ENCODE measurements at places on chromosomes 5 and 9.

DNA sequence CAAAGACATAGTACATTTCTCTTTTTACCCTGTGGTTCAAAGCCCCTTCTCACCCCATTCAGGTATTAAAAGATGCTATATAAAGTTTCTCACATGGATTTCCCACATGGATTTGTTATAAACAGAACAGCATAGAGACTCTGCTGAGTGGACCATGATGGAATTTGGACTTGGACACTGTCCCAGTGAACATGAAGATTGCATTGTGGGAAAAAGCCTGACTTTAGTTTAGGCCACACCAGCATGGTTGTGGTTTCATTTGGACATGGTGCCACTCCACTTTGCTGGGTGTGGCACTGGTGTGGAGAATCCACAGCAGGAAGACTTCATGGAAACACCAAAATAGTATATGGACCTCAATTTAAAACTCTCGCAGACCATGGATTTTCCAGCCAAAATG is 124.6 kb downstream of the ARHGAP26 start:
- DNase-seq = no peak

DNA sequence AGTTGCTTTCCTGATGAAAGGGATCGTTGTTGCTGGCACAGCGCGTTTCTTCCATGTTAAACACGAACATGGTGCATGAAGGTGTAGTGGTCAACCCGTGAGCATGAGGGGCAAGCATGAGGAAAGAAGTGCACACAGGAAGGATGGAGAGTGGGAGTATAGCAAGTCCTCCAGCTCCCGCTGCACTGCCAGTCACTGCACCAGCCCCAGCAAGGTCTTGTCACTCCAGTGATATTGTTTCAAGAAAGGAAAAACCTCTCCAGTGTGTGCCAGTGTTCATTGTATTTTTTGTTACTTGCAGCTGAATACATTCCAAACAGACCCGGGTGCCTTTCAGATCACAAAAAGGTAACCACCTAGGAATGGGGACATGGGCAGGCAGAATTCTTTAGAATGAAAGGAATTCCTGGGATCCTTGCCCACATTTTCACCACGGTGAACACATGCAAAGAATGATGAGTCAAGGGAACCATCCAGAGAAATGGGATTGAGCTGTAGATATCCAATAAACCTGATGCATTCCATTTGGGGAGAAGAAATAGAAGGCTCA is 186.3 kb downstream of the AOPEP start:
- DNase-seq = no peak

DNA sequence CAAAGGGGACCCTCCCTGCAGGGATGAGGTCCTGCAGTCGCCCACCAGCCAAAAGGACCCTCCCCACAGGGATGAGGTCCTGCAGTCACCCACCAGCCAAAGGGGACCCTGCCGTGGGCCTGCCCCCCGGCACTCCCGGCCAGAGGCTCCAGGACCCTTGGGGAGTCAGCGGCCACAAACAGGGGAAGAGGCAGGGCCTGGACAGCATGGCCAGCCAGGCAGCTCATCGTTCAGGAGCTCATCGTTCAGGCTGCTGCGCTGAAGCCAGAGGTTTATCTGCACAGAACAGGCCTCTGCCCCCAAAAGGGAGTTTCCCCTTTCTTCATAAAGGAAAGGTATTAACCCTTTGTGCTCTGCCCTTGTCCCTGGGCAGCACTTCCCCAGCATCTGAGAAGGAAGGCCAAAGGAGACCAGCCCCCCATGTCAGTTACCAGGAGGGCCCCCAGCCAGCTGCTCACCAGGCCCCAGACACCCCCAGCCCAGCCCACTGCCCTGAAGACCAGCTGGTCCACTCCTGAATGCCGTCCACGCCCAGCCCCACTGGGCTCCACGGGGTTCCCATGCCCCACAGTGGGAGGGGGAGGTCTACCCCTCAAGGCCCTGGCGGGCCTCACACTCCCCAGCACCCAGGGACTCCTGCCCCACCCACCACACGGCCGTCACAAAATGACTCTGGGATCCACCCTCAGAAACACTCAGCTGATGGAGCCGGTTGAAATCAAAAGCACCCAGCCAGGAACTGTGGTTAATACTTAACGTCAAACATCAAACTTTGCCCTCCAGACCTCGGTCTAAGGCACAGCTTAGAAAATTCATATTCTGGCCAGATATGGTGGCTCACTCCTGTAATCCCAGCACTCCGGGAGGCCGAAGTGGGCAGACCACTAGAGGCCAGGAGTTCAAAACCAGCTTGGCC is 6.3 kb downstream of the SLC12A7 start:
- peak; percentile 72 for DNase-seq

DNA sequence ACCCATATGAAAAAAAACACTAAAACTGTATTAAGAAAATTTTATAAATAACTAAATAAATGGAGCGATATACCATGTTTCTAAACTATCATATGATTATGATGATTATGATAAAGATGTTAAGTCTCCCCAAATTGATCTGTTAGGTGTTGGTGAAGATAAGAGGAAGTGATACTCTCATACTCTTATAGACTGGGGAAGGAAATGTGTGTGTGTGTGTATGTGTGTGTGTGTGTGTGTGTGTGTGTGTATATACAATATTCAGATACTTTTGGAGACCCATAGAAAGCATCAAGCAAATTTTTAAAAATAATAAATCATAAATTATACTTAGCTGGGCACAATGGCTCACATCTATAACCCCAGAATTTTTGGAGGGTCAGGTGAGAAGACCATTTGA is 62.9 kb downstream of the TMEM232 start:
- DNase-seq = peak; percentile 8

DNA sequence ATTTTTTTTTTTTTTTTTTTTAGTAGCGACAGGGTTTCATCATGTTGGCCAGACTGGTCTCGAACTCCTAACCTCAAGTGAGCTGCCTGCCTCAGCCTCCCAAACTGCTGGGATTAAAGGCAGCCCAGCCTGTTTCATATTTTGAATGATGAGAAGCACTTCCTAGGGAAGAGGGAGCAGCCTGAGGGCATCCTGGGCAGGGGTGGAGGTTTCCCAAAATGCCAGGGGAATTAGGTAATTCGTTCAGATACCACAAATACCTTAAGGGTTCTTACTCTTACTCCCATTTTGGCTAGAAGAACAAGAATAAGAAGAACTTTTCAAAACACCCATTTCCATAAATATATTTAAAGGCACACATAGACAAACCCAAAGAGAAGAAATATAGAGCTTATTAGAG is 29.5 kb upstream of the RAPGEF1 start:
- DNase-seq = no peak

DNA sequence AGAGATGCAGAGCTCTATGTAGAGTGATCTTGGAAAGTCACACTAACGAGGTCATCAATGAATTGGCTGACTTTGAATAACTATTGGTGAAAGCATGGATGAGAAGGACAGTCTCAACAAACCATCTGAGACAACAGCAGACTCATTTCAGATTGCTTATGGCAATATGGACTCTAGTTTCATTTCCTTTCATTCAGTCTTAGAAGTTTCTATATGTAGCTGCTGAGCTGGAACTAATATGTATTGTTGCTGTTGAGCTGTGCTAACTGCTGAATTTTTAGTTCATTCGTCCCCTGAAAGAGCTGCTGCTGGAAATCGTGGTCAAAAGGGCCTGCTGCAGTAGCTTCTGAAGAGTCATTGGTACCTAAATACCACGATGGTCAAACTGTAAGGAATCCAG is 31.3 kb downstream of the TNFSF15 start:
- DNase-seq = no peak

DNA sequence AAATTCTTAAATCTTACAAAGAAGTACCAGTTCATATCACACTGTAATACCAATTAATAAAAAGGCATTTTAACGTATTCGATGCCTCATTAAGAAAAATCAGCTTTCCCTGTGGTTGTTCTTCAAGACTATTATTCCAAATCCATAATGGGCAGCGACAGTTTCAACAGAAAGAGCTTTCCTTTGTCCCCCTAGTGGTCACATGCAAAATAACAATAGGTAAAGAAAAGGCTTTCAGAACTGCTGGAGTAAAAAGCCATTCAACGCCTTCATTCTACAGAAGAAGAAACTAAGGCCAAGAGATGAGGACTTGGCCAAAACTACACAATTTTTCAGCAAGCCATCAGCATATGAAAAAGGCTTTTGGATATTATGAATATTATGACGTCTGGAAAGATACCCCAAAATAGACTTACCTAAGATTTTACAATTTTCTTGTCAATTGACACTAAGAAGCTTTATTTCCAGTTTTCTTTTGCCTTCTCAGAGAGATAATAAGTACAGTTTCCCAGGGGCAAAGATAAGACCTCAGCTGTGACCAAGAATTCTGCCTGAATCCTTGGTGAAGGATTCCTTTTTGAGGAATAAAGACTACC is 6.7 kb upstream of the CDH6 start:
- DNase-seq = peak; percentile 29

All from GM10248 (cell line).